Stimulated activated CD8-positive, alpha-beta memory T cell treated with anti-CD3 and anti-CD28 coated beads, Interleukin-4, amount 100 ng/mL, for 1 hour (primary cell): ENCODE measurements at places on chromosomes 5 and 9.

- DNase-seq, result no peak
Measured at GRCh38 chr5:43643750-43644149, 40.8 kb downstream of the NNT start.

GRCh38 chr9:135342206-135343130 is 137.1 kb upstream of the PPP1R26 start:
- DNase-seq, result no peak

DNA sequence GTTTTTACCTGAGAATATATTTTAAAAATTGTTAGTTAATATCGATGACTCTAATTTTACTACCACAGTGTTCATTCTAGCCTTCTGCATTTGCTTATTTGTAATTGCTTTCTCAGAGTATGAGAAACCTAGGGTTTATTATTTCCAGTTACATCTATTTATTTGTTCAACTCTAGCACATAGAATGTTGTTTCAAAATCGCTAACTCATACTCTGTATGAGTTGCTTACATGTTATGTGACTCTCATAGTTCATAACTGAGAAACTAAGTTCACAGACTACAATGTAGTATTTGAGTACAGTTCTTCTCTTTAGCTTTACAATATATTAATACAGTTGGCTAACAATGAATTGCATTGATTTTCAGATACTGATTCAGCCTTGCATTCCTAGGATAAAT is 103.2 kb downstream of the MACROH2A1 start:
- DNase-seq, result no peak

GRCh38 chr9:114611516-114612271 is 603 bp downstream of the TMEM268 start:
- DNase-seq, result no peak

- DNase-seq, result no peak
Measured at GRCh38 chr5:69013481-69013880, 80.3 kb upstream of the SLC30A5 start.

- no peak for DNase-seq
Measured at GRCh38 chr5:119409235-119409815, 43.0 kb upstream of the HSD17B4 start.
